HFFc6 (cell line): ENCODE measurements at places on chromosomes 5 and 9. TPM values are rescaled to one million over a fixed set of nuclear protein-coding genes. Genes with fewer than 3 reads are reported as not detected.
A peak's percentile ranks its signal among the peaks of the same experiment; 100 is the strongest.

GRCh38 chr5:149108651-149109280 lies 32.5 kb upstream of the ABLIM3 start:
- H3K27ac ChIP-seq = no peak overlapping the region; the same call in 1 of the 2 replicates
- peaks cover 50% of the 10 kb centered on the region for H3K4me1 ChIP-seq
- H3K36me3 ChIP-seq = no peaks in the 10 kb centered on the region
- DNase-seq = peak; percentile 9
- H3K4me3 ChIP-seq = no peak overlapping the region
- H3K27me3 ChIP-seq = 0 out of 2 replicates have a peak, but pooled peaks cover 1% of the 10 kb centered on the region

Gene ROPN1L
- total RNA-seq = 0.36 to 0.38 TPM (median 0.38 TPM) in 3 replicates

Gene TAF1L
- 0.06 TPM in 1 of 3 replicates, not detected in the others for total RNA-seq

DNA sequence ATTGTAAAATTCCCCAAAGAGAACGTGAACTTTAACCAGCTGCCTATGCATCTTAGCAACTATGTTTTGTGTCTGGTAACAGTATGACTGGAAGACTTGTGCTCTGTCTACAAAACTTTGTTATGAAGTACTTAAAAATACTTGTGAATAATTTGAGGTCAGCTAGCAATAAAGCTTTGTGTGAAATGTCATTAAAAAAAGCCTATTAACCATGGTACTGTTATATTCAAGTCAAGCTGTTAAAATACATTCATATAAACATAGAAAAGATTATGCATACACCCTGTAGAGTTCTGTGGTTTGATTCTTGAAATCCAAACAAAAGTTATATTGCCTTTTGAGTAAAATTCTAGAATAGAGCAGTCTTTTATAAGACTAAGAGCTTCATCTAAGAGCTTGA lies 60.1 kb downstream of the VCAN start:
- H3K27ac ChIP-seq = no peak overlapping the region
- peaks cover 2% of the 10 kb centered on the region for H3K27me3 ChIP-seq
- no peaks in the 10 kb centered on the region for H3K36me3 ChIP-seq
- H3K4me1 ChIP-seq = peaks cover 8% of the 10 kb centered on the region

Gene CNTFR
- not detected in 2 replicates for total RNA-seq

- no peak overlapping the region for H3K4me3 ChIP-seq
- peaks cover 6% of the 10 kb centered on the region; the same call in 1 of the 2 replicates for H3K27me3 ChIP-seq
- H3K4me1 ChIP-seq = no peaks in the 10 kb centered on the region
- DNase-seq = no peak
- no peaks in the 10 kb centered on the region for H3K36me3 ChIP-seq
These were observed 94.2 kb upstream of the IFNK start for GRCh38 chr9:27429917-27430316.

GRCh38 chr5:15938961-15939360 lies 240.6 kb downstream of the MARCHF11 start:
- peak overlapping the region; percentile 60 for H3K4me3 ChIP-seq
- H3K36me3 ChIP-seq = peaks cover 36% of the 10 kb centered on the region
- peaks cover 6% of the 10 kb centered on the region; the same call in 1 of the 2 replicates for H3K27me3 ChIP-seq
- H3K27ac ChIP-seq = peak overlapping the region; percentile 78

DNA sequence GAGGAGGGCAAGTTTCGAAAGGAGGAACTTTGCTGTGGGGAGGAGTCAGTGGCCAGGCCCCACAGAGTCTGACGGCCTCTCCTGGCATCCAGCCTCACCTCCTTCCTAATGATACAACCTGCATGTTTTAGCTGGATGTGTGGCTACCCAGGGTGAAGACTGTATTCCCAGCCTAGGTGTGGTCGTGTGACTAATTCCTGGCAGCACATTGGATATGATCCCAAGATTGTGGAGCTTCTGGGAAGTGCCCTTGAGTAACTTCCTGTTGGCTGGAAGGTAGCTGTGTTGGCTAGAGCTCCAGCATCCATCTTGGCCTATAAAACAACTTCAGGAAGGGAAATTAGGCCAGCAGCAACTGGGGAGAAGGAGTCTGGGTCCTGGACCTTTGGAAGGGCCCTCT lies 19.0 kb upstream of the LPCAT1 start:
- DNase-seq = peak; percentile 39
- H3K4me3 ChIP-seq = no peak overlapping the region
- peaks cover 2% of the 10 kb centered on the region for H3K27me3 ChIP-seq
- H3K4me1 ChIP-seq = peaks cover 11% of the 10 kb centered on the region

DNA sequence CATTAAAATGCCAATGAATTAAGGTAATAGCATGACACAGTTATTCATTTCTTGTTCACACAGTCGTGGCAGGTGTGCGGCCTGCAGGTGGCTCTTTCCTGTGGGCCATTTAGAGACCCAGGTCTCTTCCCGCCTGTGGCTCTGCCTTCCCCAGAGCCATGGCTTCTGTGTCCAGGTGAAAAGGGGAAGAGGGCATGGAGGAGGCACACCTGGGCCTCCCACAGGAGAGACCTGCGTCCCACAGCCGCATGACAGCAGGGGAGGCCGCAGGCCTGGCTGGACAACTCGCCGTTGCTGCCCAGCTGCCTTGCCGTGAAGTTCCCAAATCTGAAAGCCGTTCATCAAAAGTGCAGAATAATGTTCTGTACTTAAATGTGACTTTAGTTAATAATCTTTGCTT lies 14.4 kb upstream of the PLEKHG4B start:
- peaks cover 23% of the 10 kb centered on the region for H3K4me1 ChIP-seq
- peaks cover 33% of the 10 kb centered on the region for H3K27me3 ChIP-seq
- H3K4me3 ChIP-seq = no peak overlapping the region
- no peak overlapping the region; the same call in 1 of the 2 replicates for H3K27ac ChIP-seq
- no peaks in the 10 kb centered on the region; the same call in 1 of the 2 replicates for H3K36me3 ChIP-seq

Gene FGF18
- total RNA-seq = 0.11 TPM in 1 of 3 replicates, not detected in the others

Gene SAP30L
- 25.0 to 29.8 TPM (median 29.1 TPM) in 3 replicates for total RNA-seq

DNA sequence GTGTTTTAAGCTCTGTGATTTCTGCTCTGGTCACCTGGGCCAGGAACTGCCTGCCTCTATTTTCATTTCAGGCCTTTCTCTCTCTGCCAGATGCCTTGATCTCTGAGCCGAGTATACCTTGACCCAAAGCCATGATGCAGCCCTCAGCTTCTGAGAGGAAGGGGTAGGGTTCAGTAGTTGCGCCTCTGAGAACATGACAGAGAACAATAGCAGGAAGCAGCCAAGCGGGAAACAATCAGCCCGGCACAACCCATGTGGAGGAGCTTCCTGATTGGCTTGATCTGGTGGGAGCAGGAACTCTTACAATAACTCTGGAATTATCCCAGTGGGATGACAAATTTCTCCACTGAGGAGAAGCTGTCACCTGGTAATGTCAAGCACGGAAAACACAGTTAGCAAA lies 127.4 kb downstream of the PALM2AKAP2 start:
- peaks cover 22% of the 10 kb centered on the region for H3K4me1 ChIP-seq
- H3K36me3 ChIP-seq = no peaks in the 10 kb centered on the region
- no peak overlapping the region for H3K27ac ChIP-seq
- H3K4me3 ChIP-seq = no peak overlapping the region
- H3K27me3 ChIP-seq = no peaks in the 10 kb centered on the region

GRCh38 chr9:69180670-69181069 lies 6.6 kb downstream of the TJP2 start:
- H3K4me1 ChIP-seq = peaks cover 76% of the 10 kb centered on the region
- H3K27me3 ChIP-seq = peaks cover 2% of the 10 kb centered on the region; the same call in 1 of the 2 replicates
- H3K36me3 ChIP-seq = peaks cover 13% of the 10 kb centered on the region
- peak overlapping the region; percentile 87 for H3K27ac ChIP-seq
- H3K4me3 ChIP-seq = peak overlapping the region; percentile 73
- DNase-seq = peak; percentile 99

DNA sequence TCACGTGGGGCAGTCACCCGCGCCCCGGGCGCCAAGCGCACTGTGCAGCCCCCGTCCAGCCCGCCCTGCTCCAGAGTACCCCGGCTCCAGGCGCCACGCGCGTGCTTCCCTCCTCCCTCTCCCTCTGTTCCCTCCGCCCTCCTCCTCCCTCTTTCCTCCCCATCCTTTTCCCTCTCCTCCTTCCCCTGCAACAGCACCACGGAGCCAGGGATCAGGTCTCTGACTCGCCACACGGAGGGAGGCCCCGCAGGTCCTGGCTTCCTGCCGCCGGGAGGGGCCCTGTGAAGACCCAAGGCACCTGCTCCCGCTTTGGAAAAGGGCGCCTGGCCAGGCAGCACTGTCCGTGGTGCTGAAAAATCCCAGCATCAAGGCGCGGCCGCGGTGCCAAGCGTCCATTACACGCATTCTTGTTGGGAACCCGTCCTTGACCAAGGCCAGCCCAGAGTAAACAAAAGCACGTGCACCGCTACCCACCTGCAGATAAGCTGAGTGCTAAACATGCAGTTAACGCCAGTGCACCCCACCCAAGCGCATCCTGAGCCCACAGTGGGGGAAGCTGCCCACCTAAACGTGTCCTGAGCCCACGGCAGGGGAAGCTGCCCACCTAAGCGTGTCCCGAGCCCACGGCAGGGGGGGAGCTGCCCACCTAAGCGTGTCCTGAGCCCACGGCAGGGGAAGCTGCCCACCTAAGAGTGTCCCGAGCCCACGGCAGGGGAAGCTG lies 21.7 kb downstream of the SLC6A18 start:
- H3K4me3 ChIP-seq = no peak overlapping the region
- DNase-seq = no peak
- no peaks in the 10 kb centered on the region for H3K36me3 ChIP-seq

Gene SLC36A3
- not detected in 3 replicates for total RNA-seq

DNA sequence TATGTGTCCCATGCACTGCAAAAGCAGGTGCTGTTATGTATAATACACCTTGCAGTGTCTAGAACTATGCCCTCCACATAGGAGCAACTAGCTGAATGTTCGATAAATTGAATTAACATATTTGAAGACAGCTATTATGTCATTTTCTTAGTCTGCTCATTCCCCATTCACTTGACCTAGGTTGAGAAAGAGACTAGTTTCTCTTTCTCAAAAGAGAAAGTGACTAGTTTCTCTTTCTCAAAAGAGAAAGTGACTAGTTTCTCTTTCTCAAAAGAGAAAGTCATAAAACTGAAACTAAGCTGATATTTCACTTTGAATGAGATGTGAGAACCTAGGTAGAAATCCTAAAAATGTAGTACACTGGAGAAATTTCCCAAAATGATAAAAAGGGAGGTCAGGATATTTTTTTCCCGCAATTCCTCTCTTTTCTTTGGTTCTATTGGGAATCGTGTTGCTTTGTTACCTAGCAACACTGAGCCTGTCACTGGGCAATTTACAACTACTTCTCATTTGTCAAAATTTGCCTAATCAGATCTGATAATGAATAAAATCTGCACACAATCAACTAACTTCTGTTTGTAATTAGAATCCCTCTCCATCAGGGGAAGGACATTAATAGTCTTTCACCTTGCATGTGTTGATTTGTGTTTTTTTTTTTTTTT lies 132.0 kb upstream of the GRIA1 start:
- no peak for DNase-seq
- no peak overlapping the region for H3K4me3 ChIP-seq
- peaks cover 9% of the 10 kb centered on the region for H3K27me3 ChIP-seq
- H3K36me3 ChIP-seq = no peaks in the 10 kb centered on the region

Gene WNT8A
- total RNA-seq = not detected in 3 replicates

DNA sequence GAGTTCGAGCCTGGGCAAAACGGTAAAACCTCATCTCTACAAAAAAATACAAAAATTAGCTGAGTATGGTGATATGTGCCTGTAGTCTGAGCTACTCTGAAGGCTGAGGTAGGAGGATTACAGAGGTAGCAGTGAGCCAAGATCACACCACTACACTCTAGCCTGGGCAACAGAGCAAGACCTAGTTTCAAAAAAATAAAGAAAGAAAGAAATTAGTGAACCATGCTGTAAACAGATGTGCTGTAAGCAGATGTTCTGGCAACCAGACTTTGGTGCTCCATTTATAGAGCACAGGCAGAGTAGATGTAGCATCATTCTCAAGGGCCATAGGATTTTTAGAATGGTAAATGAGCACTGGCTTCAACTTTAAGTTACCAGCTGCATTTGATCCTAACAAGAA lies 115.4 kb downstream of the ST8SIA4 start:
- no peak for DNase-seq
- H3K36me3 ChIP-seq = no peaks in the 10 kb centered on the region

DNA sequence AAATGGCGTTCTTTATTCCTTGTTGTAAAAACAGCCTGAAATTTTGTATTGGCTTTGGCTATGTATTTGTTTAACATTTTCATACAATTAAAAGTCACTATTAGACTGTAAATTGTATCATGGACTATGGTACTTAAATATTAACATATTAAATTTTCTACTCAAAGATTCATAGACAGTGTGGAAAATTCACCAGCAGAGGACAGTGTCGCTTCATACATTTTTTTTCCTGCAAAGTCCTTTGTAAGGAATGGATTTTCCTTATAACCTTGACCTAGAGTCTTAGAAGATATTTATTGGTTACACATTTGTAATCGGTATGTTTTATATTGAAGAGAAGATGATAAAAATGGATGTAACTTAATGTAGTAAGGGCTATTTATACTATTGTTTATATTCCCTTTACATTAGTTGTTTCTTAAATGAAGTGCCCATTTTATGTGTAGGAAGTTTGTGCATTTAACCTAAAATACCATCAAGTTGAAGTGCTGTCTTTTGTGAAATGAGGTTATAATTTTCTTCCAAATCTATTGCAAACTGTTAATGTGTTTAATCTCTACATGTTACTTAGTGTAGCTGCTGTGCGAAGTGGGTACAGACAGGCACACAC lies 150.1 kb downstream of the KDM4C start:
- H3K4me3 ChIP-seq = no peak overlapping the region
- peak; percentile 33 for DNase-seq
- H3K27ac ChIP-seq = no peak overlapping the region
- H3K36me3 ChIP-seq = no peaks in the 10 kb centered on the region
- H3K4me1 ChIP-seq = peaks cover 7% of the 10 kb centered on the region

DNA sequence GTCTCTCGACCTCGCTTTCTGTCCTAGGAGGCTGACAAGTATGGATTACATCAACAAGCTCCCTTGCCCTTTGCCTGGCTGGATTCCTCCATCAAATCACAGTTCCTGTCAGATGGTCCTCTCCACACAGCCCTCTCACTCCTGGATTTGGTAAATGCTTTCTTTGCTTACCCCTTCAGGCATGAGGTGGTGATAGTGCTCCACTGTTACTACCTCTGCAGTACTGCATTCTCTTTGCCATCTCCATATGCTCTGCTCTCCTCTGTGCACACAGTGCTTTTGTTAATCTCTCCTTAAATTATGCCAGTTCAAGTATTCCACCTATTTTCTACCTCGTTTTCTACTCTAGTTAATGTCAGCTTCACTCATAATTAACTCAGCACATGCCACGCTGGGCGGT lies 279.2 kb downstream of the DMAC1 start:
- H3K36me3 ChIP-seq = no peaks in the 10 kb centered on the region
- no peak for DNase-seq
- H3K27ac ChIP-seq = no peak overlapping the region
- H3K4me3 ChIP-seq = no peak overlapping the region
- no peaks in the 10 kb centered on the region for H3K4me1 ChIP-seq

GRCh38 chr9:33311953-33312352 lies 21.6 kb downstream of the NFX1 start:
- H3K4me3 ChIP-seq = no peak overlapping the region
- H3K27me3 ChIP-seq = no peaks in the 10 kb centered on the region
- H3K27ac ChIP-seq = peak overlapping the region; percentile 61
- H3K36me3 ChIP-seq = peaks cover 43% of the 10 kb centered on the region
- peaks cover 11% of the 10 kb centered on the region for H3K4me1 ChIP-seq

- no peak for DNase-seq
- H3K27me3 ChIP-seq = peaks cover 25% of the 10 kb centered on the region
- no peaks in the 10 kb centered on the region for H3K4me1 ChIP-seq
- H3K4me3 ChIP-seq = no peak overlapping the region
- H3K27ac ChIP-seq = no peak overlapping the region
These were observed 115.8 kb downstream of the MTX3 start for GRCh38 chr5:79875230-79875629.

- H3K4me3 ChIP-seq = peak overlapping the region; percentile 99
- no peaks in the 10 kb centered on the region; the same call in 1 of the 2 replicates for H3K27me3 ChIP-seq
- peak; percentile 11 for DNase-seq
These were observed 657 bp downstream of the MAT2B start for GRCh38 chr5:163506095-163506457.

GRCh38 chr5:136905571-136905970 lies 540.2 kb upstream of the TRPC7 start:
- no peak overlapping the region for H3K27ac ChIP-seq
- H3K27me3 ChIP-seq = peaks cover 10% of the 10 kb centered on the region
- no peaks in the 10 kb centered on the region for H3K36me3 ChIP-seq
- no peak overlapping the region for H3K4me3 ChIP-seq
- no peaks in the 10 kb centered on the region; the same call in 1 of the 2 replicates for H3K4me1 ChIP-seq
- DNase-seq = no peak
